ENCODE measurements at places on chromosomes 11 and 22.
A peak's percentile ranks its signal among the peaks of the same experiment; 100 is the strongest.

DNA sequence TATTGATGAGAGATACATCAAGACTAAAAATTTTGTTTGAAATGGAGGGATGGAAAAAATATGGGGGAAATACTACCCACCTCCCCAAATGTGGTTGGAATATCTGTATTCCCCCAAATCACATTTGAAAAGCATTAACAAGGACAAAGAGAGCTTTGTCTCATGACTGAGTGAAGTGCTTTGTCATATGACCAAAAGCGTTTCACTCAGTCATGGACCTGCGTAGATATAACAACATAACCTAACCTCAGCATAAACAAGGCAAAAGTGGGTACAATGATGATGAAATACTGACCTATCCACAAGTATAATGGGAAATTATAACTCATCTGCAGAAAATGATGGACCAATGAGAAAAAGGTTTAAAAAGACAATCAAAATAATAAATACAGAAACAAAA lies 418.3 kb downstream of the TBC1D22A start:
- DNase-seq = no peak

DNA sequence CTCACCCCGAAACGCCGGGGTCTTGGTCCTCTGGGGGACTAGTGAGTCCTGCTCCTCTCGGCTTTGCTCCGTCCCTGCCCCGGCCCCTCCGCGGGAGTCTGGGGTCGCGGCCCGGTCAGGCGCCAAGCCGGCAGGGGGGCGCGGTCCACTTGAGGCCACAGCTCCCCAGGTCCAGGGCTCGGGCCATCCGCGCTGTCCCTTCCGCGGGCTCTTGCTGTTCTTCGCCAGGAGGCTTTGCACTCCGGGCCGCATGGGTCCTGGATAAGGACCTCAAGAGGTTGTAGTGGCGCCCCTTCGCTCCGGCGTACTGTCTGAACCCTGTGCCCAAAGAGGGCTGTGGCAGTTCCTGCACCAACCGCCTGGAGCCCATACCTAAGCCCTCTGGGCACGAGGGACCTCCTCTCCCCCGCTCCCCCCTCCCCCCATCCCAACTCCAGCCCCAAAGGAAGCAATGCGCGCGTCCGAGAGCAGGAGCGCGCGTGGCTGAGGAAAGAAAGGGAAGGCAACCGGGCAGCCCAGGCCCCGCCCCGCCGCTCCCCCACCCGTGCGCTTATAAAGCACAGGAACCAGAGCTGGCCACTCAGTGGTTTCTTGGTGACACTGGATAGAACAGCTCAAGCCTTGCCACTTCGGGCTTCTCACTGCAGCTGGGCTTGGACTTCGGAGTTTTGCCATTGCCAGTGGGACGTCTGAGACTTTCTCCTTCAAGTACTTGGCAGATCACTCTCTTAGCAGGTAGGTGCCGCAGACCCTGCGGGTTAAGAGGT lies at the start of gene ADM:
Gene ADM, plus strand, starts transcription at position 579 of the 767 bp plus-strand sequence. CDS start 628 bp downstream, outside the sequence.
- peak; percentile 87 for DNase-seq

DNA sequence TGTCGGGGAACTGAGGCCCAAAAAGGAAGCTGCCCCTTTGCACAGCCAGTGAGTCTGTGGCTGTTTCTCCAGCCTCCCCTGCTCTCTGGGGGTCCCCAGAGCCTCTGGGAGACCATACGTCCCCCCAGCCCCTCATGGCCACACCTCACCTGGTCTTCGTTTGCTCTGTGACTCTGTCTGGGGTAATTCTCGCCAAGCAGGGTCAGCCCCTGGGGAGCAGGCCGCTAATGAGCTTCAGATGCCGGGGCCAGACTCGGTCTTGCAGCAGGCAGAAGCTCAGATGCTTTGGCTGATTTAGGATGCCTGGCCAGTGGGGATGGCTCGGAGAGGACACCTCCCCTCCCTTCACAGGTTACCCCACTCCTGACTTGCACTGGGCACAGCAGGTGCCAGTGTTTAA lies 24.1 kb upstream of the WNT11 start:
- no peak for DNase-seq

DNA sequence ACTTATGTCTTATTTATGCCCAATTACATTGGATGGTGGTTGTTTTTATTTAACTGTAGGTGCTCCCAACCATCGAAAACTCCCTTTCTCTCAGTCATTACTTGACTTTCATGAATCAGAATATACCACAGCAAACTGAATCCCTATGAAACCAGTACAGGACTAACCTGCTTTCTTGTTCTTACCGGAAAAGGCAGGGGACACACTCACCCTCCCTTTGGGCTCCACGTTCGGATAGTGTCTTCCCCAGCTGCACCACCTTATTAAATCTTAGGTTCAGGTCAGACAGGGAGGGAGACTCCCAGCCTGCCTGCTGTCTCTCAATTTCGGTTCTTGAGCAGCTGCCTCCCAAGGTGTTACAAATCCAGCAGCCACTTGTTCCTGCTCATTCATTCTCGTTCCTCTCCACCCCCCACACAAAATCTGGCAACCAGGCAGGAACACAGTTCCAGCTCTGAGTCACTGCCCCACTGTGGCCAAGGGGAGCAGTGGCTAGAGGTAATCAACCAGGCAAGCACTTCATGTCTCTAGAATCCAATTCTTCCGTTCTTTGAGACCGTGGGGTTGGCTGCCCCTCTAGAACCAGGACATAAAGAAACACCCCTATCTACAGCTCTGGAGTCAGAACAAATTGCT lies 133.0 kb downstream of the PLEKHA7 start:
- peak; percentile 16 for DNase-seq

- no peak for DNase-seq
Observed at GRCh38 chr11:80327956-80328614, 887.3 kb upstream of the TENM4 start.

DNA sequence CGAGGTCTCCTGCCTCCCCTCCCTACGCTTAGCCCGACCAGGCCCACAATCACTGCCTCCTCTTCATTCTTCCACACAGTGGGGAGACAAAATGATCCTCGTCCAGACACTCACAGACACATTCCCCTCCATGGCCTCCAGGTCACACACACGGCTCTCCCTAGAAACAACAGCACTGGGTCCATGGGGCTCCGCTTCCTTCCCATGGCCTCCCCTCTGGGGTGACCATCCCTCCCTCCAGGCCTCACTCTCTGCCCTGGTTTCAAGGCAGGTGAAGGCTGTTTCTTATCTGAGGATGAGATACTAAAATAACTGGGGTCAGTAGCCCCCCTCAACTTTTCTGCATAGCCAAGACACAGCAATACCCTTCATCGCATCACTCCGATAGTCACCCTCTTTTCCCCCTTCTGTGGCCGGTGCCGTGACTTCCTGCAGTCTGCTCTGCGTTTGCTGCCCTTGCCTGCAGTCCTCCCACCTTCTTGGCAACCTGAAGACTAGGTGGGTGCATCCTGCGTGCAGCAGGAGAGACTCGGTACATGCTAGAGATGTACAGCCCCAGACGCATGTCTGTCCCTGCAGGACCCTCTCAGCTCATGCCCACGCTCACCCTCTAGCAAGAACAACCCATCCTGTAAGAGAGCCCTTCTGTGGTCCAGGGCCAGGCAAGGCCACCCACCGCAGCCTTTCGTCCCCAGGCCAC lies 55.8 kb downstream of the CD6 start:
- DNase-seq = no peak

GRCh38 chr22:20912494-20912893 lies 4.7 kb upstream of the CRKL start:
- no peak for DNase-seq

DNA sequence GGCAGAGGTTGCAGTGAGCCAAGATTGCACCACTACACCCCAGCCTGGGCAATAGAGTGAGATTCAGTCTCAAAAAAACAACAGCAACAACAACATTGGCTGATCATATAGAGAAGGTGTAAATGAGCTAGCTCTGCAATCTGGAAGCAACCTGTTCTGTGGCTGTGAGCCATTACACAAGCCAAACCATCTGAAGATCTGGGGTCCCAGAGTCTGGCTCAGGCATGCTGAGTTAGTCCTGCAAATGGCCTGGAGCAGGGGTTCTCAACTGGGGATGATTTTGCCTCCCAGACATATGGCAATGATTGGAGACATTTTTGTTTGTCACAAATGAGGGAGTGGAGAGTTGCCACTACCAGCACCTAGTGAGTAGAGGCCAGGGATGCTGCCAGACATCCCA lies 42.3 kb upstream of the RAB1B start:
- DNase-seq = no peak

- DNase-seq = peak; percentile 41
Observed at GRCh38 chr11:69636512-69637197, 4.3 kb upstream of the CCND1 start.

- DNase-seq = no peak
Observed at GRCh38 chr22:48779211-48779643, 1048.4 kb downstream of the BRD1 start.

GRCh38 chr11:21949763-21950413 lies 243.0 kb upstream of the ANO5 start:
- DNase-seq = no peak

DNA sequence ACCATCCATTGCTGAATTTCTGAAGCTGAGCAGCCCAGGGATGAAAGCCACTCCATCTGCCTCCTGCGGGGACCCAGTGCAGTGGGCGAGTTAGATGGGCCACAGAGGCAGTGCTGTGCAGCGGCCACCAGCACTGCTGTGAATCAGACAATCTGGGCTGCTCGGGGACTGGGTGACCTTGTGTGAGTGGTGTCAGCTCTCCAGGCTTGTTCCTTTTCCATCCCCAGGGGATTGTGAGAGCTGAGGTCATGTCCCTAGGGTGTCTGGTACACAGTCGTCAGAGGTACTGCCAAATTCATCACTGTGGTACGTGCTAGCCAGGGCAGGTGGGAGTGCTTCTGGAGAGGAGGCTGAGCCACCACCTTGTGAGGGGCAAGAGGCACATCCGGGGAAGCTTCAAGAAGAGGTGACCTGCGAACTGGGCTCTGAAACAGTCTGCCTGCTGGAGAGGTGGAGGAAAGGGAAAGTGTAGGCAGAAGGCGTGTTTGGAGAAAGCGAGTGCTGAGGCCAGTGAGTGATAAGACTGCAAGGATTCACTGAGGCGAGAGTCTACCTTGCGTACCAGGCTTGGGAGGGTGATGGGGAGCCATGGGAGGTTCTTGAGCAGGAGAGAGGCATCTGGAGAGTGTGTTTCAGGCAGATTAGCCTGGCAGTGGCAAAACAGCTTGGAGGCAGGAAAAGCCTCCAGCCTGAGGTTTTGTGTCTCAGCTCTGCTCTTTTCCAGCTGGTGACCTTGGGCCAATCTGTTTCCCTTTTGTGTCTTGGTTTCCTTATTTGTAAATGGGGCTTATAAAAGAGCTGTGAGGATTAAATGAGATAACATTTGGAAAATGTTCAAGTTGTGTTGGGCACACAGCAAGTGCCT lies 22.7 kb downstream of the CACNA1I start:
- DNase-seq = peak; percentile 43

- DNase-seq = no peak
Observed at GRCh38 chr11:87092159-87092558, 54.4 kb downstream of the TMEM135 start.

DNA sequence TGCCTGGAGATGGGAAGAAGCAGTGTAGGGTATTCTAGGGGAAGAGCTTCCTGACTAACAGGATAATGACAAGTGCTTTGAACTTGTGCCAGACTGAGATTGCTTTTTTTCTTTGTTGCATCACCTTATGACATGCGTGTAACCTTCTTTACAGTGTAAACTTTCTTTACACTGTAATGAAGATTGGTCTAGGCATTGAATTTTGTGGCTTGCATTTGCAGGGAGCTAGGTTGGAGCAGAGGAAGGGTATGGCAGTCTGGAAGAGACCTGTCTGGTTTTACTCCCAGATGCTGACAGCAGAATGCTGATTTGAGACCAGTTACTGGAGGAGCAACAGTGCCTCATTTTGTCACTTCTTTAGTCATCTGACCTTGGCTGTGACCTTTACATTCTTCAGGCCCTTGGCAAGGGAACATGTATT lies 5.6 kb downstream of the DDB2 start:
- DNase-seq = no peak

DNA sequence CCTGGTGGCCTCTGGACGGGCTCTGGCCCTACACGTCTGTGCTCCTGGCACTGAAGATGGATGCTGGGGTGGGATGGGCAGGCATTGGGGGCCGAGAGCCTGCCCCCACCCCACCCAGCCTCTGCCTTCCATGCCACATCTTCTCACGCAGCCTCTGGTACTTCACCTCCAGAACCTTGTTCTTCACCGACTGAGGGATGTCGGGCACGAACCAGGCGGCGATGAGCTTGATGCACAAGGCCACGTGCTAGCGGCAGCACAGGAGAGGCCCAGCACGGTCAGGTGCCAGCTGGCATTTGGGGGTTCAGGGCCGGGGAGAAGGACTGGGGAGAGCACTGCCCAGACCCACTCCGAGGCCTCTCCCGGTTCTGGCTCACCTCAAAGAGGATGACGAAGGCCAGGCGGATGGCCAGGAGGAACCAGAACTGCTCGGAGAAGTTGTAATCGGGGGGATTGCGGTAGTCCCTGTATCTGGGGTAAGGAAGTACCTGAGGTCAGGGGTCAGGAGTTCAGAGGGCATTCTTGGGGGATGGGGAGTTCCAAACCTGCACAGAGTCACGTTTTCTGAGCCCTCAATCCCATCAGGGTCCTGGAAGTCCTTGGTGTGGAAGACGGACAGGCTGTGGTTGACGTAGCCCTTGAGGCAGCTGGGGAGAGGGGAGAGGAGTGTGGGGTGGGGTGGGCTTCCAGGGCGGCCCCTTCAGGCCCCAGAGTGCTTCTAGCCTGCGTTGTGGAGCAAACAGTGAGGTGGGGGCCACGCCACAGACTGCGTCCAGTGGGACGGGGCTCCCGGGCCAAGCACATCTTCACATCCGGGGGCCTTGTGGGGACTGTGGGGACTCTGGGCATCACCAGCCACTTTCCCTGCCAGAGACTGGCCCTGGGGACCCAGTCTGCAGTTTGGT lies 3.8 kb upstream of the SIGIRR start:
- no peak for DNase-seq

DNA sequence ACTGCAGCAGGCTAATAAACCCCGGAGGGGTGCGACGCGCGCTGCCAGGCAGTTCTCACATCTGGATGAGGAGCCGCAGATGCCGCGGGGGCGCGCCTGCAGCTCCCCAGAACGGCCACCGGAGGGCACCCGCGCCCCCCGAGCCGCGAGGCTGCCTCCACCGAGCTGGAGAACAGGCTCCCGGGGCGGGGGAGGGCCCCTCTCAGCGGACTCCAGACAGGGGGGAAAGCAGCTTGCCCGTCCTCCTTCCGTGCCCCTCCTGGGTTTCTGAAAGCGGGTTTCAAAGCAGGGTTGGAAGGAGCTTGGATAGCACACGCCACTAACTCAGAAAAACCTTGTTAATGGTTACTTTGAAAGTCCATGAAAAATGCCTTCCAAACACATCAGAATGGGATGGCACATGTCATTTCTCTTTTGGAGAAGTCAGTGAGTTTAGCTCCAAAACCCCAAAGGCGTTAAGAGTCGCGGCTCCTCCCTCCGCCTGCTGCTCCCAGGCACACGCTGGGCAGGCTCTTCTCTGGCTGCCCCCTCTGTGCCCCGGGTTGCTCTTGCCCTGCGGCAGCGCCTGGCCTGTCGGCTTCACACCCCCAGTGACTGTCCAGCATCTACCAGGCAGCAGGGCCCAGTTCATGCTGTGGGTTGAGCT lies 317.8 kb downstream of the NTM start:
- DNase-seq = peak; percentile 54

DNA sequence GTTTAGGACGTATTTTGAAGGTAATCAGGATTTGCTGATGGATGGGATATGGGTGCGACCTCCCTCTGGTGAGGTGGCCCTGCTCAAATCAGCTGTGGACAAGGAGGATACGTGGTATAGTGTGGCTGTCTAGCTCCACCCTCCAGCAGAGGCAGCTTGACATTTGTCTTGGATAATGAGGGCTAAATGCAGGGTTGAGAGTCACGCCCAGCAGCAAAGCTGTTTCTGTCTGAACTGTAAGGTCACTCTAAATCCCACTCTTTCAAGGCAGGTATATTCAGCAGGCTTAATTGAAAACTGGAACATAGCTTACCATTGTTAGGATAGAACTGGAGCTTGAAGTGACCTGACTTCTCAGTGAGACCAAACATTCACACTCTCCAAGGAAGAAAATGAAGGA lies 98.7 kb downstream of the SWAP70 start:
- no peak for DNase-seq

Measured in WERI-Rb-1 (cell line).